Stimulated activated CD4-positive, alpha-beta T cell treated with anti-CD3 and anti-CD28 coated beads, TNF-alpha, amount 100 ng/mL, for 1 hour (primary cell): ENCODE measurements at places on chromosomes 12 and 14.

DNA sequence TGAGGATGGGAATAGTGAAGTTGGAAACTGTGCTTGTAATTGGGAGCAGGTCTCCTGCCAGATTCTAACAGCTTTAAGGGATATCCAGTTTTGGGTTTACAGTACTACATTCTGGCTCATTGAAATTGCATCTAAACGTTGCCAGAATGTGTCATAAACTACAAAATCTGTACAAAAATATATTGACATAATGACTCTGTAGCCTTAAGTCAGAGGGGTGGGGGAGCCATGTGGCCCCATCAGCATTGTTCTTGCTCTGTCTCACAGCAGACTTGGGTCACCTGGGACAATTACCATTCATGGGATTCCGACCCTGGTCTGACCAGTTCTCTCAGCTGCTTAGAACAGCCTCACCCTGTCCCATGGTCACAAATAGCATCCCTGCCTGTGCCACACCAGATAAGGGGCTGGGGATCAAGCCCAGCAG, 43.3 kb upstream of the MED13L start:
- no peak for DNase-seq

DNA sequence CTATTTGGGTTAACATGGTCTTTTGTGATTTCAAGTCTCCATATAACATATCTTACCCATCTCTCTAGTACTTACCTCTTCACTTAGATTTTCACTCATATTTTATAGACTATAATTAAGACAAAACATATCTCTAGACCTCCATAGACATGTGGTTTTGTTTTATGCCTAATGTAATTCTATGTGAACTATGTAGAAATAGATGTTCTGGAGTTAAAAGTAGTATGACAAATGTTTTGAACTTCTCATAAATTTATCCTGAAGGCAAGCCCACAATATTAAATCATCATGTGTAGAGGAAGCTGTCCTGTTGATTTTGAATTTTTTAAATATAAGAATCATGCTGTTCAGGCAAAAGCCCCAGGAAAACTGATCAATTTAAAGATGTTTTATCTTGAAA, 169.2 kb downstream of the SYT1 start:
- DNase-seq: no peak

- DNase-seq: peak; percentile 24
Measured at GRCh38 chr14:24051789-24052655, at the start of gene CARMIL3. TSS of gene CARMIL3 (plus strand) at chr14:24052009. CDS start at chr14:24052154, 145 bp downstream.

DNA sequence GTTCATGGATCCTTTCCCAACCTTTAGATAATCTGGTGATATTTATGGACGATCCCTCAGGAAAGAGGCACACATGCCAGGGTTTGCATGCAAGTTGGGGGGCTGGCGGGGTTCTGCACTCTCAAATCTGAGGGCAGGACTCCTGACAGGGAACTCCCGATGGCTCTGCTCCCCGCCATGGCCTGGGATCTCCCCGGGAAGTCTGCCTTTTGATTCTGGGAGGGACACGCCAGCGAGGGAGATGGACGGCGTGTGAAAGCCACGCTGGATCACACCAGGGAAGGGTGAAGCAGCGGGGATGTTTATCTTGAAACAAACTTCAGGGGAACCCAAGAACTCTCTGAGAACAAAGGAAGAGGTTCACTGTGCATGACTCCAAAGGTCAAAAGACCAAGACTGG, 43.6 kb downstream of the LGMN start:
- DNase-seq: no peak

- no peak for DNase-seq
Measured at GRCh38 chr12:93050026-93050747, 121.1 kb upstream of the EEA1 start.

DNA sequence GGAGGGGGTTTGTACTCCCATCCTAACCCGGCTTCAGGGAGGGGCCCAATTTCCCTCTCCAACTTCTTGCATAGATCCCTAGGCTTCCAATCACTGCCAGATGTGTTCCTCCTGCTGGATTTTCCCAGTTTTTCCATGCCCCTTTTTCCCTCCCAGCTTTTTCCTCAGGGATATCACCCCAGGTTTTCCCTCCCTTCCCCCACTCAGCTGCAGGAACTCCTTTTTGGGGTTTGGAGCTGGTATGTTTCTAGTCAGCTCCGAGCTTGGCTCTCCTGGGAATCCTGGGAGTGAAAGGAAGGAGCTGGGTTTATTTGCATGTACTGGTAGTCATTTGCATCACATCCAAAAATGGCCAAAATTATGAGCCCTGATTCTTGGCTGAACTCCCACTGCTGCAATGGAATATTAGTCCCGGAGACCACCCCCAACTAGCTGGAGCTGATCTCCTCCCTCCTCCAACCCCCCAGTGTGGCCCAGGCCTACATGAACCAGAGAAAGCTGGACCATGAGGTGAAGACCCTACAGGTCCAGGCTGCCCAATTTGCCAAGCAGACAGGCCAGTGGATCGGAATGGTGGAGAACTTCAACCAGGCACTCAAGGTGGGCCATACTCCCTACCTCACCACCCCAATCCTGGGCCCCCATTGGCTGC, 1.4 kb upstream of the RDH5 start:
- DNase-seq: no peak

GRCh38 chr12:22360774-22361173, 26.3 kb upstream of the ST8SIA1 start:
- no peak for DNase-seq

GRCh38 chr12:99059824-99060511, 414.9 kb downstream of the APAF1 start:
- no peak for DNase-seq

- DNase-seq: no peak
Measured at GRCh38 chr12:14853961-14854360, 10.6 kb upstream of the ART4 start.

DNA sequence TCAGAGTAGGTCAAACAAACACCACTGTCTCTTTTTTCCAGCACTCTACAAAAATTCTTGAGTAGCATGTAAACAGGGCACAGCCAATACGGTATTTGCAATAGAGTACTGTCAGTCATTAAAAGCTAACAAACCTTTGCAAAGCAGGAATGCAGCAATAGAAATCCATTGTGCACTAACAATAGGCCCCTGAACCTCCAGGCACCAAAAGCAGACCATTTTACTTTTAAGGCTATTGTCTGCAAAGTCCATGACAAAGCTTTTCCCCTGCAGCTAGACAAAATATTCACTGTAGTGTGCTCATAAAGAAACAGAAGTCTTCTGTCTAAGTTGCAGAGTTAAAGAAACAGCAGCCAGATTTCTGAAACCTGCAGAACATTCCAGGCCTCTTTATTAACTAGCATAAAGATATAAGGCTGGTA, 191.9 kb downstream of the SOX5 start:
- DNase-seq: no peak

- no peak for DNase-seq
Measured at GRCh38 chr12:86249851-86250250, 6.3 kb downstream of the MGAT4C start.

GRCh38 chr12:1173781-1174617, 183.0 kb downstream of the ERC1 start:
- DNase-seq: no peak

DNA sequence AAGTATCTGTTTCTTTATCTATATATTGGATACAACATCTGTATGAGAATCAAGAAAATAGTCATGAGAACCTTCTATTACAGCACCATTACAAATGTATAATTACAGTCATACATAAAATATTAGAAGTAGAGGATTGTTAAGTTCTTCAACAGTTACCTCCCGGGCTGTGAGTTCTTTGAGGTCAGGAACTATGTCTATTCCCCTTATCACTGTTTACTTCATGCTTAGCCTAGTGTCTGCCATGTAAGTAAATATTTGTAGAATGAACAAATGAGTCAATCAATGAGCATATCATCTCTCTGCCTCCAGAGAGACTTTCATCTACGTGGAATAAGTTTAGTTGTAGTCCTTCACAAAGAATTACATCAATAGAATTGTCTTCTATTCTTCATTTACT, 47.2 kb downstream of the PUS7L start:
- DNase-seq: no peak

GRCh38 chr14:105203057-105203531, 22.0 kb upstream of the NUDT14 start:
- DNase-seq: peak; percentile 56

DNA sequence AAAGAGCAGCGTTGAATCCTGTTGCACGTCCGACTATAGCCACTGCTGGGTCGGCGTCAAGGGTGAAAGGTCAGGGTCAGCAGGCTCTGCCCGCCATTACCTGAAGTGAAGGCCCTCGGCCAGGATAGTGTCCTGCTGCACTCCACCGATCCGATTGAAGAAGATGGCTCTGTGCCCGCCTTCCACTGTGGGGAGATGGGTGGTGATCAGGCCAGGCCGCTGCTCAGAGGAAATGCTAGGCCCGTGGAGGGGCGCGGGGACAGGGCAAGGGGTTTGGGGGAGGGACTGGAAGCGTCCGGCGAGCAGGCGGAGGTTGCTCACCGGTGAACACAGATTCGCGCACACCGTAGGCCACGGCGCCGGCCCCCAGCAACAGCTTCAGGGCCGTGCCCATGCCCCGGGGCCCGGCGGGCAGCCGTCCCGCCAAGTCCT, 352 bp downstream of the PHB2 start:
- DNase-seq: no peak

DNA sequence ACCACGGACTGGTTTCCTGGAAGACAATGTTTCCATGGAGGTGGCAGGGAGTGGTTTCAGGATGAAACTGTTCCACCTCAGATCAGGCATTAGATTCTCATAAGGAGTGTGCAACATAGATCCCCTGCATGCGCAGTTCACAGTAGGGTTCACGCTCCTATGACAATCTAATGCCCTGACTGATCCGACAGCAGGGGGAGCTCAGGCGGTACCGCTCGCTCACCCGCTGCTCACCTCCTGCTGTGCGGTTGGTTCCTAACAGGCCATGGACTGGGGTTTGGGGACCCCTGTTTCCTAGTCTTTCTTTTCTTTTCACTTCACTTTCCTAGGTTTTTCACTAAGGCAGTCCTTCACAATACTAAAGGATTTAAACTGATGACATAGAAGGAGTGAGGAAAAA, 39.6 kb downstream of the GUCY2C start:
- DNase-seq: no peak

DNA sequence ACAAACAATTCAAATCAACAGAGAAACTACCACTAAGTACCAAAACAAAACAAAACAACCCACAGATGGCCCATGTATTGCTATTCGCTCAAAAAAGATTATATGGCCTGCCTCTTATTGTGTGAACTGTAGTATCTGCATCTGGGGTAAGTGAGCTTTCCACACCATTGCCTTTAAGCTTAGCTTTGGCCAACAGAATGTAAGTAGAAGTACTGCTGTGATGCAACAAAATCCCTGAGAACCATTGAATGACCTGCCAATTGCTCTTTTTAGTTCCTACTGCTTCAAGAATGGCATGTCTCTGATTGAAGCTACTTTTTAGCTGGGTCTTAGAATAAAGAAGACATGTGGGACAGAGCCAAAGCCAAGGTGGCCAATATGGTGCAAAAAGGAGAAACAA, 32.5 kb downstream of the PPFIA2 start:
- DNase-seq: no peak

DNA sequence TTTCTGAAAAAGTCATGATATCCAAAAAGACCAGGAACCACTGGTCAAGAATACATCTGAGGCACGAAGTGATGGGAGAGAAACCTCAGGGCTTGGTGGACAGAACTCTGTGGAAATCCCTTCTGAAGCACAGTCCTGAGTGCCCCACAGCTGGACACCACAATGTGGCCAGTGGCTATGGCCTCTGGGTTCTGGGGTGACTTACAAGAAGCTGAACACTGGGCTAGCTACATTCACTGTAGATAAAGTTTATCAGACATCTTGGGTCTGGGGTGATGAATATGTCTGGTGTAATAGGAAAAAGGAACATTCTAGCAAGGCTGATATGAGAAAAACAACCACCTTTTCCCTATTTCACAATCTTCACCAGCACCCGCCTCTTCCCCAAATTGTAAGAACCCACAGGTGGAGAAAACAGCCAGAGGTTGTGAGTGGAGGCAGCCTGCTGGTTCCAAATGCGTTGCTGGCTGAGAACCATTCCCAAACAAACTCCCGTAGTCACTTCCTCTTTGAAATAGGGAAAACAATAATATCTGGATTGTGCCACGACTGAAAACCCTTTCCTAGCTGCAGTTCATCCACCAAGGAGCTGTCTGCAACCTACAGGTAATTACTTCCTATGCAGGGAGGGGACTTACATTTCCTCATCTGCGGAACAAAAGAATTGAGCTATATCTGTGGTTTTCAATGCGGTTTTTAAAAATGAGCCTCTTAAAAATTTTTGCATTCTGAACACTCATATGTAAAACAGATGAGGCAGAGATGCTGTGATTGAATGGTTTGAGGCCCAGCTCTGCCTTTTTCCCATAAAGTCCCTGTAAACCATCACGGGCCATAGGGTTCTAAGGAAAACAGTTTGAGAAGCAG, 193.6 kb downstream of the SLC41A2 start:
- no peak for DNase-seq

GRCh38 chr14:82422230-82422629, 888.6 kb upstream of the SEL1L start:
- DNase-seq: no peak

DNA sequence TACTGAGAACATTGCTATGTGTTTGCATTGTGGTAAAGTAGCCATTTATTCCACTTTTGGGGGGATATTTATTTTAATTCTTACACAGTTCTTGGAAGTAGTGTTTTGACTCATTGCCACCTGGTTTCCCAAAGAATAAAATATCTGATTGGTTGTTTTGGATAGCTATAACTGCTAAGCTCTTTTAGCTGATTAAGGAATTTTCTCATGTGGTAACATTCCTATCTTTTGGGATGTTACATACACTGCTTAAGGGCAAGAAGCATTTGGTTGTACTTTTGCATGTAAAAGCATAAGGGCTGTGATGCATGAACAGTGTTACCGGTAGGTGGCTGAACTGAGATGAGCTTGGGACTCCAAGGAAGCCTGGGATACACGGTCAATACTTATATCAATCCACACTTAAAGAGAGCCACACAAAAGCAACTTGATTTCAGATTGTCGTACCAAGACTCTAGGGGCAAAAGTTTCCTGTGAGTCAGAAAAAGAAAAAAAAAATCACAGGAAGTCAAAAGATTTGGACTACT, 71.4 kb upstream of the PRKD1 start:
- DNase-seq: no peak

GRCh38 chr12:79367032-79367589, 323.7 kb downstream of the PAWR start:
- DNase-seq: no peak

DNA sequence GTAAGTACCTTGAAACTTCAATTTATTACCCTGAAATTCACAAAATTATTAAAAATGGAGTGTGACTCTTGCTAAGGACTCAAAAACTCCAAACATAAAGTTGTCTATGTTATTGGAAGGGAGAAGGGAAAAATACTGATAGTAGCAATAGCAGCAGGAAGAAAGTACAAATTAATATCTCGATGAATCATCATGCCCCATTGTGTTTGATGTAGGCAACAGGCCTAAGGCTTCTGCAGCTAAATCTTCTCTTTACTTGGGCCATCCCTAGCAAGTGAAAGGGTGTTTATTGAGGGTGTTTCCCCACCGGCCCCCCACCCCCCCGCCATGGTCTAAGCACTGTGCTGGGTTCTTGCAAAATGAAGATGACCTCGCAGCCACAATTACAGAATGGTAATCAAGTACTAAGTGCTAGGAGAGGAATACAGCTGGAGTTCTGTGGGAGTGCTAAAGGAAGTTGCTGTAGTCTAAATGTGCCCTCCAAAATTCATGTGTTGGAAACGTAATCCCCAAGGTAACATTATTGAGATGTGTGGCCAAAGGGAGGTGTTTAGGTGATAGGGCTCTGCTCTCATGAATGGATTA, 76.5 kb downstream of the SNAPC1 start:
- no peak for DNase-seq
